ENCODE measurements at places on chromosomes 13 and 19.

DNA sequence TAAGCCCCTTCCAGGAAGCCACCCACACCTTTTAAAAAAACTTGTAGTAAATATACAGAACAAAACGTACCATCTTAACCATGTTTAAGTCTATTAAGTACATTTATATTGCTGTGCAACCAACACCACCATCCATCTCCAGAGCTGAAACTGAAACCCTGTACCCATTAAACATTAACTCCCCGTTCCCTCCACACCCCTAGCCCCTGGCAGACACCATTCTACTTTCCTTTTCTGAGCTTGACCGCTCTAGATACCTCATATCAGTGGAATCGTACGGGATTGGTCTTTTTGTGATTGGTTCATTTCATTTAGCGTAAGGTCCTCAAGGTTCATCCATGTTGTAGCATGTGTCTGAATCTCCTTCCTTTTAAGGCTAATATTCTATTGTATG, 13.0 kb upstream of the SPATA13 start:
- DNase-seq = no peak

DNA sequence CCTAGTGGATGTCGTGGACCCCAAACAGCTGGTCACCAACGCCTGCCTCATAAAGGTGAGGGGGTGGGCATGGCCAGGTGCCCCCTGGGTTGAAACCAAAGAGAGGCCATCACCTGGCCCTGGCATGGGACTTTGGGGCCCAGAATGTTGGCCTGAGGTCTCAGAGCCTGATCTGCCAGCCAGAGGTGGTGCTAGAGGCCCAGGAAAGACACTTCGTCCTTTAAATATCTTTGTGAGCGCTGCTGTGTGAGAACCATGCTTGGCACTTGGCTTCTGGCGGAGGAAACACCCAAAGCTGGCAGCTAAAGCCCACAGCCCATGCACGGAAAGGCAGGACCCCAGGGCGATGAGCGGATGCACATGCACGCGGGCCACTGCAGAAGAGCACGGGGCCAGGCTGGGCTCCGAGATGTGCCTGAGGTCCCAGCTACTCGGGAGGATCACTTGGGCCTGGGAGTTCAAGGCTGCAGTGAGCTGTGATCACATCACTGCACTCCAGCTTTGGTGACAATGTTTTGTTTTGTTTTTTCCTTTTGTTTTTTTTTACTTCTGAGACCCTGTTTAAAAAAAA, 4.3 kb upstream of the ADM5 start:
- DNase-seq = no peak

GRCh38 chr13:21909331-21909730, 238.5 kb downstream of the FGF9 start:
- DNase-seq = no peak

GRCh38 chr19:33207040-33207620, 13.0 kb downstream of the LRP3 start:
- DNase-seq = no peak

DNA sequence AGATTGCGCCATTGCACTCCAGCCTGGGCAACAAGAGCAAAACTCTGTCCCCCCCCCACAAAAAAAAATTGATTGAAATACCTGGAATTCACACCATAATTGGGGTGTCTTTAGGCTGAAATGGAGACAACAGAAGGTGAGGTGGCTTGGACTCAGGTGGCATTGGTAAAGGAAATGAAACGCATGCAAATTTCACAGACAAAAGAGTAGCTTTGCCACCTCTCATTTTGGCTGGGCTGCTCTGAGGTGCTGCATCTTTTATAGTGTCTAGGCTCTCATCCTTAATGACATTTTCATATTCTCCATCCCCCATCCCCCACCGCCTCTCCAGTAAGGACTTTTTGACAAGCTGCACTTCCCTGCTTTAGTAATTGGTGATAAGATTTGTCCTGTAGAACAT, 6.9 kb downstream of the UBE2L5 start:
- no peak for DNase-seq

GRCh38 chr13:94227255-94227879, 252.1 kb downstream of the DCT start:
- DNase-seq = no peak

DNA sequence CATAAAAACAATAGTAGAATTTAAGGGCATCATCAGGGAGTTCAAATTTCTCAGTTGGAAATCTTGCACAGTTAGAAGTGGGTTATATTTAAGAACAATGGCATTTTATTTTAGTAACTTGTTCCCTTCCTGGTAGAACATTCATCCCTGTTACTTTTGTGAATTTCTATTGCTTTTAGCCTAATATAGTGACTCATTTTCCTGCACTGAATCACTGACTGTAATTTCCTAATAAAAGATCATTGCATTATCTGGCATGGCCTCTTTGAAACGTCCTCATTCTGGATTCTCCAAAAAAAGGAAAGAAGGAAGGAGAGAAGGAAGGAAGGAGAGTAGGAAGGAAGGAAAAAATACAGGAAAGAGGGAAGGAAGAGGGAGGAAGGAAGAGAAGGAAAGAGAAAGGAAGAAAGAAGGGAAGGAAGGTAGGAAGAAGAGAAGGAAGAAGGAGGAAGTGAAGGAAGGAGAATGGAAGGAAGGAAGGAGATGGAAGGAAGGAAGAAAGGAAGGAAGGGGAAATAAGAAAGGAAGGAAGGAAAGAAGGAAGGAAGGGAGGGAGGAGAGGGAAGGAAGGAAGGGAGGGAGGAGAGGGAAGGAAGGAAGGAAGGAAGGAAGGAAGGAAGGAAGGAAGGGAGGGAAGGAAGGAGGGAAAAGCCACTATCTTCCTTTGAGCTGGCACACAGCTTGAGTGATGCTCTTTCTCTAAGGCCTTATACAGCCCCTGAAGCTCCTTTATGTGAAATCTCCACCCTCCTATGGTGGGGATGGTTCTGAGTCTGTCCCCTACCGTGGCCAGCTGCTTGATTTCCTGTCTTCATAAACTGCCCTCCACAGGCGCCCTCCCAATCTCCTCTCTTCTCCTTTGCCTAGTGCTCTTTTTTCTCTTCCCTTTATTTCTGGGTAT, 29.8 kb upstream of the TM9SF2 start:
- no peak for DNase-seq

- no peak for DNase-seq
Observed at GRCh38 chr13:38530492-38530891, 156.4 kb upstream of the FREM2 start.
